ENCODE measurements at places on chromosomes 2 and 18.

GRCh38 chr2:44929735-44930273 lies 11.7 kb upstream of the SIX3 start:
- DNase-seq: no peak

GRCh38 chr2:149612122-149612521 lies 24.5 kb upstream of the MMADHC start:
- DNase-seq: no peak

DNA sequence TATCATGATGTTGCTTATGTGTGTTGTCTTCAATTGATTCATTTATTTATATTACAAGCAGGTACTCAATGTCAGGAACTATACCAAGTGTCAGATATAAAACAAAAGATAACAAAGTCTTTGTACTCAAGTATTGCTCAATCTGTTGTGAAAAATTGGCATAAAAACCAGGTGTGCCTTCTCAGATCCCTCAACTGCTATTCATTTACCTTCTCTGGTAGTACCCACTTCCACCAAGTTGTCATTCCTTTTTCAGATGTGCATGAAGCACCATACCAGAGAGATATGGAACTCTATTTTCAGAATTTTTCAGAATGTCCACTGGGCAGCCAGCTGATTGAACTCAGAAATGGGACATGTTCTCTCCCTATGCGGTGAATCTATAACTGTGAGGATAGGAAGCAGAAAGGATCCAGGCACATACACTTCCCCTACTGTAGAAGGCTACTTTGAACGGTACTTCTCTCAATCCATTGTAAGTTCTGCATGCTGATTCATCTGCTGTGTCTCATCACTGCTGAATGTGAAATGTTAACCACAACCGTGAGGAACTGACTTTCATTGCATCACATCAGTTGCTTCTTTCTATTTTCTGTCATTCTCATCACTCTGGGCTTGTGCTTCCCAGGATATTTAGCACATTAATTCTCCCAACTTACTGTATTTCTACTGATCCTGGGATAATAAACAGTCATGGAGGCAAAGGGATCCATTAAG lies 1621.3 kb downstream of the SUCLG1 start:
- no peak for DNase-seq

GRCh38 chr18:24727685-24728084 lies 267.2 kb downstream of the HRH4 start:
- no peak for DNase-seq
